ENCODE measurements at places on chromosomes 6 and 20. TPM values are rescaled to one million over a fixed set of nuclear protein-coding genes. Genes with fewer than 3 reads are reported as not detected.

DNA sequence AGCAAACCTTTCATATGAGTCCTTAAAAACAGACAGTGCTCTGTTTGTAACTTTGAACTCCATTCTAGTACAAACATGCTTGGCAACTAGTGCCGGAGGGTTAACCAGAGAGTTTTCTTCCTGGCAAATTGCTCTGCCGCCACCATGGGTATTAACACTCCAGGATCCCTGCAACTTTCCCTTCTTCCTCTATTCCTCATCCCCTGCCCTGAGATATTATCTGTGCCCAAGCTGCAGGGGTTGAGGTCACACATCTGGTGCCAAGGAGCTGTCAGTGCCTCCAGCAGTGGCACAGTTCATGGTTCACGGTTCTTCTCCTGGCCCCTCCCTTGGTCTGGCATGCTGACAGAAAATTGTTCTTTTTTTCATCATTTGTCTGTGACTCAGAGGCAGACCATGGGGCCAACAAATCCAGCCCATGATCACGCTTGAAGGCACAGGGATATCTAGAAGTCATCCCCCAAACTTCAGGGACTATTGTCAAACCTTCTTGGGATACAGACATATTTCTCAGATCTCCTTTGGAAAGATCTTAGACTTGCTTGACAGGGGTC, 77.5 kb downstream of the ATXN1 start:
- H3K27ac ChIP-seq: no peak overlapping the region
- no peak for DNase-seq
- no peaks in the 10 kb centered on the region for H3K36me3 ChIP-seq
- no peak overlapping the region for H3K4me3 ChIP-seq

CGA gene
- total RNA-seq: not detected

FBXL4 gene
- total RNA-seq: 12.3 TPM

- no peaks in the 10 kb centered on the region for H3K36me3 ChIP-seq
- H3K4me1 ChIP-seq: no peaks in the 10 kb centered on the region
- H3K4me3 ChIP-seq: no peak overlapping the region
- no peak for DNase-seq
- no peak overlapping the region for H3K27ac ChIP-seq
- no peaks in the 10 kb centered on the region for H3K27me3 ChIP-seq
Measured at GRCh38 chr6:4412488-4412887, 277.1 kb upstream of the ECI2 start.

- H3K36me3 ChIP-seq: no peaks in the 10 kb centered on the region
- no peaks in the 10 kb centered on the region for H3K27me3 ChIP-seq
- H3K27ac ChIP-seq: no peak overlapping the region
- H3K4me3 ChIP-seq: no peak overlapping the region
- no peak for DNase-seq
- peaks cover 10% of the 10 kb centered on the region for H3K4me1 ChIP-seq
Measured at GRCh38 chr6:106862858-106863257, 111.7 kb downstream of the CD24 start.

GRCh38 chr6:112320561-112321318, 26.4 kb upstream of the RFPL4B start:
- H3K36me3 ChIP-seq: no peaks in the 10 kb centered on the region
- no peak overlapping the region for H3K27ac ChIP-seq
- H3K4me1 ChIP-seq: no peaks in the 10 kb centered on the region
- no peaks in the 10 kb centered on the region for H3K27me3 ChIP-seq
- DNase-seq: no peak

GRCh38 chr6:142336183-142336582, 34.4 kb downstream of the ADGRG6 start:
- H3K4me1 ChIP-seq: no peaks in the 10 kb centered on the region

LGSN gene
- total RNA-seq: 0.19 TPM

FOXC1 gene
- 0.13 TPM for total RNA-seq

MYLK2 gene
- 0.22 TPM for total RNA-seq

Data from H1 (cell line).